ENCODE measurements at places on chromosomes 13 and 19.

DNA sequence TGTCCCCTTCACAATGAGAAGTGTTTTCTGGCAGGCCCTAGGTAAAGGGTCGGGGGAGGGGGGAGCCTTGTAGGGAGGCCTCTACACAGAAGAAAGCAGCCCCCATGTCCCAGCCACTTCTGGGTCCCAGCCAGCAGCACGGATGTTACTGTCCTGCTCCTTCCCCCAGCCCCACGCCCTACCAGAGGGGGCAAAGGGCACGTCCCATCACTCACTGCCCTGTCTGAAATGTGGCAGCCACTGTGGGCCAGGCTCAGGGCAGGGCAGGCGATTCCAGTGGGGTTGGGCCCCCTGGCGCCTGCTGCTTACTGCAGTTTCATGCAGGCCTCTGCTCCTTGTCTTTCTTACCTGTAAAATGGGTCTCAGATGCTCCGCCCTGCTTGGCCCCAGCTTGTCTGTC lies 6.1 kb upstream of the SLC25A42 start:
- DNase-seq, result no peak

GRCh38 chr13:23516702-23517101 lies 53.5 kb upstream of the TNFRSF19 start:
- no peak for DNase-seq

DNA sequence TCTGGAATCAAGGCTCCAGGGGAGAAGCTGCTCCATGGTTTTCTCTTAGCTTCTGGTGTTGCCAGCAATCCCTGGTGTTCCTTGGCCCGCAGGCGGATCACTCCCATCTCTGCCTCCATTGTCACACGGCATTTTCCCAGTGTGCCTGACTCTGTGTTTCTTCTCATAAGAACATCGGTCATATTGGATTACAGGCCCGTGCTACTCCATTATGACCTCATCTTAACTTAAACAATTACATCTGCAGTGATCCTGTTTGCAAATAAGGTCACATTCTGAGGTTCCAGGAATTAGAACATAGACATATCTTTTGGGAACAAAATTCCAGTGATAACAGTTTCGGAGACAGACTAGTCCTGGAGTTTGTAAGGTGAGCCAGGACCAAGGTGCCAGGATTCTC lies 23.5 kb upstream of the ALOX5AP start:
- DNase-seq, result no peak

- no peak for DNase-seq
These were observed 44.2 kb upstream of the HOMER3 start for GRCh38 chr19:18985257-18985656.

DNA sequence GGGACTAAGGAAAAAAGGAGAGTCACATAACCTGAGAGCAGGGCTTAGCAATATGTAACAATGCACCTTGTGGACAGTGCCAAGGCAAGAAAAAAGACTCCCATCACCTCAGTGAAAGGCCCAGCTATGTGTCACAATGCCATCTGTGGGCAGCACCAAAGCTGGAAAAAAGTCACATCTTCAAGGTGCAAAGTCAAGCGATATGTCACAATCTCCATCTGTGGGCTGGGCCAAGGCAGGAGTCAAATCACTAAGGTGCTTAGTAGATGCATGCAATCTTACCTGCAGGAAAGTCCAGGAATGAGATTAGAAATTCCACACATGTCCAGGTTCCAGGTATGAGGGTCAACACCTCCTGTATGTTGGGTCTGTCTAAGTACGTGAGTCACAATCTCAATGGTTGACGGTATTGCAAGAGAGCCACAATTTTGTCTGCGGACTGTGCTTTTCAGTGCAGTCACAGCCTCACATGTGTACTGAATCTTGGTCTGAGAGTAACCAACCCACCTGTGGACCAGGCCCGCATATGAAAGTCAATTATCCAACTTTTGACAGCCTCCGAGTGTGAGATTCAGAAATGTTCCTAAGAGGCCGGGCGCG lies 14.8 kb upstream of the ZNF43 start:
- no peak for DNase-seq

- no peak for DNase-seq
These were observed 1.4 kb upstream of the PRKD2 start for GRCh38 chr19:46718157-46718933.

DNA sequence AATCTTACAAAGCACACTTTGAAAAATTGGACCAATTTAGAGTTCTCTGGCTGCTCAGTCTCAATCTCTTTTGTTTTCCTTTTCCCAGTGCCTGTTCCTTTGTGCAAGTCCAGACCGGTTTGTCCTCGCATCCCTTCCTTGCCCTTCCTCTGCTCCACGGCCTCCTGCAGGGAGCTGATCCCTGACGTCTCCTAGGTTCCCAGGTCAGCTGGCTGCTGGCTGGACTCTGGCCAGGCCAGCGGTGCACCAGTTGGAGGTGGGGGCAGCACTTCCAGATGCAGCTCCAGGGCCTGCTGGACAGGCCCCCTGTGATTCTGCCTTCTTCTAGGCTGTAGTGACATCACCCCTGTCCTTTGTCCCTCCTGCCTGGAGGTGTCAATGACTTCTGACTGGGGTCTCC lies 44.0 kb upstream of the KPNA3 start:
- DNase-seq, result no peak

- DNase-seq, result no peak
These were observed 25.6 kb downstream of the ZNF114 start for GRCh38 chr19:48295458-48295857.

DNA sequence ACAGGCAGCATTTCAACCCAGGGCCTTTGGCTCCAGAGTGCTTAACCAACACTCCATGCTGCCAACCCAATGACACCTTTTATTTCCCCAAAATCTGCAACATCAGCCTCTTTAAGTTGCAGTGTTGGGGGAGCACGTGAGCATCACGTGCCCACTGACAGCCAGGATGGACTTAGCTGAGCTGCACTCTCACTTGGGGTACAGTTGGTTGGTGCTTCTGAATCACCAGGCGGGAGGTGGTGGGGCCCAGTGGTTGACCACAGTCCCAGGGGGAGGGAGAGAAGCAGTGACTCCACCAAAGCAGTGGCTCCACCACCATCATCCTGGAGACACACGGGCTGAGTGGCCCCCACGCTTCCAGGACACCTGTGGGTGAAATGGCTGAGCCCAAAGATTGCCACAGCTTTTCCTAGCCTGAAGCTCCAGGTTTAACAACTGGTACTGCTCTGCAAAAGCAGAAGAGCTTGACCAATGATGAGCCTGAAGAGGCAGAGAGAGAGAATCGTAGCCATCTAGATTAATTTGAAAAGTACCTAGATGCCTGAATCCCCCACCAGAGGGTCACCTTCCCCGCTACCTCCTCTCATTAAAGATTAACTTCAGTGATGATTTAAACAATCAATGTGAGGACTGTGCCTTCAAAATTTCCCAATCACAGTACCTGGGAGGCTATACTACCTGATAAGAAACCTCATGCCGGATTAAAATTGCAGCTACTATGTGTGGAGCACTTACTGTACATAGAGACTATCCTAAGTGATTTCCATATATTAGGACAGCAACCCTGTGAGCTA lies 193.8 kb downstream of the FOXO1 start:
- DNase-seq, result no peak

DNA sequence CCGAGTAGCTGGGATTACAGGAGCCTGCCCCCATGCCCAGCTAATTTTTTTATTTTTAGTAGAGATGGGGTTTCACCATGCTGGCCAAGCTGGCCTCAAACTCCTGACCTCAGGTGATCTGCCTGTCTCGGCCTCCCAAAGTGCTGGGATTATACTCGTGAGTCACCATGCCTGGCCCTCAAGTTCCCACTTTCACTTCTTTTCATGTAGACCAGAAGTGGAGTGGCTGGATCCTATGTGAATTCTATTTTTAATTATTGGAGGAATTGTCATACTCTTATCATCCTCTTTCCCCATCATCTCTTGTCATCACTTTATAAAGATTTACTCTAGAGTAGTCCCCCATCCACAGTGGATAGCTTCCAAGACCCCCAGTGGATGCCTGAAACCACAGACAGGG lies 12.8 kb upstream of the SIGLEC10 start:
- no peak for DNase-seq

DNA sequence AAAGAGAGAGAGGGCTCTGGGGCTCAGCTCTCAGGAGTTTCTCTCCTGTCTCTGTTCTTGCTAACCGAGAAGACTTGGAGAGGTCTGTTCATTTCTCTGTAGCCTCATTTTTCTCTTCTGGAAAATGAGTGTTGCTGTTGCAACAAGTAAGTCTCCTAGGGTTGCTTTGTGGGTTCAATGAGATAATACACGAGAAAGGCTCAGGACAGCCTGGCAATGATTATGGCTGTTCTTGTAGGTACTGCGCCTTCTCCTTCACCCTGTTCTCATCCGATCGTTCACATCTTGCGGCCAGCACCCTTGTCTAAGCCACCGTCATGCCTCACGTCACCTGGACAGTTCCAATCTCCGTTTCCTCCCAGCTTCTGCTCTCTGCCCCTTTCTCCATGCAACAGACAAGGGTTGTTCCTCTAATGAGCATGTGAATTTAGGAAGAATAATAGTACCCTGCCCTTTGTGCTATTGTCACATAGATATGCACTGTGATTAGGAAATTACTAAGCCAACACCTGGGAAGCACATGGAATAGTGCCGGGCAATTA lies 4.2 kb downstream of the C5AR1 start:
- no peak for DNase-seq

DNA sequence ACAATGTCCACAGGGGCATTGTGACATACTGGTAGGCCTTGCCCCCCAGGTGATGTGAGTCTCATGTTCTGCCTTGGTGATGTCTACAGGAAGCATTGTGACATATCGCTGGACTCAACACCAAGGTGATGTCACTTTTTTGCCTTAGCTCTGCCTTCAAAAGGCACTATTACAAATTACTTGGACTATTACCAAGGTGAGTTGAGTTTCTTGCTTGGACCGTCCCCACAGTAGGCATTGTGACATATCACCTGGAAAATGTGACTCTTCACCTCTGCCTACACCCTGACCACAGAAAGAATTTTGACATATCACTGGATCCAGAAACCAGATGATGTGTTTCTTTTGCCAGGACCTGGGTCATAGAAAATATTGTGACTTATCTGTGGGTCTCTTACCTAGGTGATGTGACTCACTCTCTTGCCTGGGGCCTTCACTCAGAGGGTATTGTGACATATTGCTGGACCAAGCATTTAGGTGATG lies 60.6 kb upstream of the ZNF724 start:
- DNase-seq, result no peak

DNA sequence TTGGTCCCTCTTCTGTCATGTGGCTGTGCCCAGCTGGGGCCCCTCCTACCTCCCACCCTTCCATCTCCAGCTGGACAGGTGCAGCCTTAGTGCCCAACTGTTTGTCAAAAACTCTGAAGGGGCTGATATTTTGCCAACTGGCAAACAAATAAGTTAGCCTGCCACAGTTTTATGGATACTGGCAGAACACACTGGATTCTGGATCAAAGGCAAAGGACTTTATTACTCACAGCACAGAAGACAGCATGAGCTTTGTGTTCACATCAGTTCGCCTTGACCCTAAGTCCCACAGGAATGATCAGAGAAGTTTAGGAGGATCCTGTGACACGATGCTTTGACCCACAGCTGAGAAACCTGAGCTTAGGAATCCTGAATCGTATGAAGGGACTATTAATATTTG lies 16.4 kb downstream of the KLK2 start:
- no peak for DNase-seq

DNA sequence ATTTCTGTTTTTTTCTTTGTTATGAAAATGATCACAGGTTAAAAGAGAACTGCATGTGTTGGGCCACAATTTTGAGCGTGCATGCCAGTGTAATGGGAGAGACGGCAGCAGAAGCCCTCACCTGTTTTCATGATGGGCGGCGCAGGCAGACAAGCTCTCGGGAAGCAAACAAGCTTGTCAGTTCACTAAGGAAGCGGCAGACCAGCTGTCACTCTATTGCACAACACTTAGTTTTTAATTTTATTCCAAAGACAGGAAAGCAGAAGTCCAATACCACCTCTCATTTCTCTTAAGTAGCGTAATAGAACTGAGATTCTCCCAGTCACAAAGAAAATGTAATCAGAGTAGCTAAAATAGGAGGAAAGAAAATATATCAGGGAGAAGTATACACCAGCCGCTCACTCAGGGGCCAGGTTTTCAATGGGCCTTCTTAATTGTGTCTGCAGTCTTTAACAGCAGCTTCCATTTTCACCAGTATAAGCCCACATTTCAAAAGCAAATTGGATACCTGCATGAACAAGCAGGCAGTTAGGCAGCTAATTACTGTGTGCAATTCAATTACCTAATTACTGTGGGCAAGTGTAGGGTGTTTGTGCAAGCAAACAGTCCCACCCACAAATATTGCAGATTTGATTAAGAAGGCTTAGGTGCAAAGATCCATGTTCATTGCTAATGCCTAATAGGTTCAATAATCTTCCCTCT lies 711.4 kb downstream of the DIAPH3 start:
- no peak for DNase-seq

DNA sequence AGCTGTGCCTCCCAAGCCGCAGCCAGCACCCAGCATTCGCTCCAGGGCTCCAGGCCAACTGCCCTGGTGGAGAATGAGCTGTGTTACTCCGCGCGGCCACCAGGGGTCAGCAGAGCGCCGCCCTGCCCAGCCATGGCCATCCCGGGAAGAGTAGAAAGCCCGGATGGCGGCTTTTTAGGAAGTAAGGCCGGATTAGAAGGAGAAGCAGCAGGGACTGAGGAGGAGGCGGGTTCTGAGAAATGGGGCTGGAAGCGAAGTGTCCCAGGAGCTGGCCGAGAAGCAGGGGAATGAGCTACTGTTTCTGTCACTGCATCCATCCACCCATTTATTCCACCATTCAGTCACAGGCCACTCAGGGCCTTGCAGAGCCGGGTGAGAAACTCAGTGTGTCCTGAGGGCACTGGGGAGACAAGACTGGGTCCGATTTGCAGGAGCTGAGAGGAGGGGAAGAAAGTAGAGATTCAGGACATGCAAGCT lies 6.6 kb upstream of the NPAS1 start:
- DNase-seq, result no peak

GRCh38 chr19:48615231-48616040 lies 560 bp upstream of the FAM83E start:
- no peak for DNase-seq
